Spinal cord (tissue), 10 donors: ENCODE measurements at places on chromosomes 5 and 9. TPM values are rescaled to one million over a fixed set of nuclear protein-coding genes. Genes with fewer than 3 reads are reported as not detected.

The WHRN gene
- polyA plus RNA-seq = 24.8 TPM

The GADD45G gene
- 15.6 TPM for polyA plus RNA-seq

The TRIM36 gene
- polyA plus RNA-seq = 35.8 TPM

The HTR1A gene
- 6.4 TPM for polyA plus RNA-seq

The LMBRD2 gene
- polyA plus RNA-seq = 15.2 TPM

The ADAMTSL2 gene
- polyA plus RNA-seq = 9.0 TPM

The OR13C8 gene
- polyA plus RNA-seq = not detected

The DRD1 gene
- 2.3 TPM for polyA plus RNA-seq

The PDLIM7 gene
- 61.1 TPM for polyA plus RNA-seq

The MACROH2A1 gene
- 191 TPM for polyA plus RNA-seq

The GOLM1 gene
- polyA plus RNA-seq = 304 TPM

The CTXN3 gene
- polyA plus RNA-seq = 10.8 TPM

The NOXA1 gene
- polyA plus RNA-seq = 14.2 TPM

The KCNN2 gene
- 17.4 TPM for polyA plus RNA-seq

The PCDHB16 gene
- 4.9 TPM for polyA plus RNA-seq

The SHC3 gene
- polyA plus RNA-seq = 30.4 TPM

The UBE2D2 gene
- polyA plus RNA-seq = 185 TPM

The SPTLC1 gene
- 68.2 TPM for polyA plus RNA-seq

The IL9 gene
- polyA plus RNA-seq = 1.3 TPM

The FOXD4L5 gene
- polyA plus RNA-seq = 0.81 TPM

The ZNF454 gene
- polyA plus RNA-seq = 9.2 TPM

The TAF11L5 gene
- not detected for polyA plus RNA-seq

The TMEM174 gene
- 0.14 TPM for polyA plus RNA-seq

The ANKRD18A gene
- 3.5 TPM for polyA plus RNA-seq

The BTNL8 gene
- polyA plus RNA-seq = 0.39 TPM

The AK8 gene
- 3.5 TPM for polyA plus RNA-seq
